ENCODE measurements at places on chromosomes 5 and 9.

GRCh38 chr5:160419458-160420330 lies 813 bp upstream of the SLU7 start:
- DNase-seq = no peak

DNA sequence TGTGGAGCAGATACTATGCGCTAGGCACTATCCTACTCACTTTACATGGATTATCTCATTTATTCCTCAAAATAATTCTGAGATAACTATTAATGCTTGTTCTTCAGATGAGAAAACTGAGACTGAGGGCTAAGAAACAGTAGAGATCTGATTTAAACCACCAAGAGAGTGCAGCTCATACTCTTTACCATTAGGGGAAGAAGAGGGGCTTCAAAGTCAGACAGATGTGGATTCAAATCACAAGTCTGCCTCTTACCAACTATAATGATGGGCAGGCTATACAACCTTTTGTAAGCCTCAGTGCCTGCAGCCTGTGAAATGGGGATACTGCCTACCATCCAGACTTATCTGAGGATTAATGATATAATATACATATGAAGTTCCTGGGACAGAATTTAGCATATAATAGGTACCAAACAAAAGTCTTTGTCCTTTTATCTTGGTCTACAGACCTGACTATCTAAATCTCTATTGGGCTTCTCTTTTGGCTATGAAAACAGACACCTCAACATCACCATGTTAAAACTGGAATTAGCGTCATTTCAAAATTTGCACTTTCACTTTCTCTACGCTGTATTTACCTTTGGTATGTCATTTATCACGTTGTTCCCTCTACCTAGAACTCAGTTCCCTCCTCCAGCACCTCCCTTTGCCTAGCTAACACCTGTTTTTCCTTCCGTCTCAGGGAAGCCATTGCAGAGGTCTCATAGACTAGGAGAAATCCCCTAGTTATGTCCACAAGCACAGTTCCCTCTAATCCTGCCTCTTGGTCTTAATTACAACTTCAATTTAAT lies 13.8 kb upstream of the TMEM267 start:
- no peak for DNase-seq

DNA sequence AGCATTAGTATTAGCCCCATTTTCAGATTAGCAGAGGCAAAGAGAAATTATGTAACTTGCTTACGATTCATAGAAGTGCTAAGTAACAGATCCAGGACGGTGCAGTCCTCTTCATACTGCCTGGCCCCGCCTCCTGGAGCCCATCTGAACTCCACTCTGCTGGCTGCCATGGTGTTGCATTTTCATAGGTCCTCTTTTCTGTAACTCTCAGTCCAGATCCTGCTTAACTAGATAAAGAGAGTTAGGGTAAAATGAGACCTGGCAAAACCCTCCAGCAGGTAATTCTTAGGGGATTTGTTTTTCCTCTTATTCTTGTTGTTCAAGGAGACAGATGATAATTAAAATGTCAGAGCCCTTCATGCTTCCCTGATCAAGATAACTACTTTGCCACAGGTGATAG lies 135.1 kb upstream of the EFNA5 start:
- peak; percentile 92 for DNase-seq

GRCh38 chr9:131393622-131394463 lies at the start of gene PRRC2B:
Gene PRRC2B (plus strand): TSS chr9:131394086. CDS start chr9:131430145, 36,059 bp downstream.
- DNase-seq = peak; percentile 90

GRCh38 chr5:102279711-102280110 lies 16.4 kb downstream of the SLCO4C1 start:
- DNase-seq = no peak

DNA sequence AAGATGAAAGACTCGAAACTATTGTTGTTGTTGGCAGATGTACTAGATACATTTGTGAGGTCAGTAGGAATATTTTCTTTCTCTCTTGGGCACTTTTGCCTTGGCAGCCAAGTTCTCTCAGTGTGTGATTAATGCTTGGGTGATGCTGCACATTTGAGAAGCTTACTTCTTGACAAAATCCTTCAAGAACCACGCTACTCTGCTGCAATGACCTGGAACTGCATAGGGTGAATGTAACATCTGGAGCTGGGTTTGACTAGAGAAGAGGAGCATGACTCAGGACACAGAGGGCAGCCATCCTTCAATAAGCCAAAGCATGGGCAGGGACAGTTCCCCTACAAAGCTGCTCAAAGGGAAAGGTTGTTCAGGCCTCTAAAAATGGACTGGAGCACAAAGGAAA lies 75.5 kb upstream of the PUM3 start:
- DNase-seq = no peak

GRCh38 chr5:132056610-132057497 lies 3.6 kb upstream of the IL3 start:
- DNase-seq = no peak

GRCh38 chr5:88685591-88686541 lies 197.1 kb downstream of the MEF2C start:
- DNase-seq = no peak

- no peak for DNase-seq
These were observed 46.9 kb downstream of the HACD4 start for GRCh38 chr9:20984506-20984905.

DNA sequence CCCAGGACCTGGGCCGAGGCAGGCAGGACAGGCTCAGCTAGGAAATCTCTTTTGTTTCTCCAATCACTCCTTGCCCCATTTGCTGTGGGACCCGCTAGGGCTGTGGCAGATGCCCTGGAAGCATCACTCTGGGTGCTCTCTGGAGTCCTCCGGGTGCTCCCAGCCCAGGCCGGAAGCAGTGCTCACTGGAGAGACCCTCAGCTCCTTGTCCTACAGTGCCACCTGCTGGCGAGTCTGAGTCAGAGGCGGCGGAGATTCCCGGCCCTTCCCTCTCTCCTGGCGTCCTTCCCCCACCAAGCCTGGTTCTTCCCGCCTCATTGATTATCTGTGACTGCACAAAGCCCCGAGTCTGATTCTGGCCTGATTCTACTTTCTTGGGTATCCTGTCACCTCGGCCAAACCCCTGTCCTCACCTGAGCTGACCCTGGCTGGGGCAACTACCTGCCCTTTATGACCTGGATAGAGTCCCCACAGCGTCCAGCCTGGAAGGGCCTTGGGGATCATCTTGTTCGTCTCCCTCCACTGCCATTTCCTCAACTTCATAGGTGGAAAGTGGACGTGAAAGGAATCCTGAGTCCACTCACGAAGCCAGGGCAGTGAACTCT lies 7.3 kb upstream of the BARHL1 start:
- peak; percentile 91 for DNase-seq

DNA sequence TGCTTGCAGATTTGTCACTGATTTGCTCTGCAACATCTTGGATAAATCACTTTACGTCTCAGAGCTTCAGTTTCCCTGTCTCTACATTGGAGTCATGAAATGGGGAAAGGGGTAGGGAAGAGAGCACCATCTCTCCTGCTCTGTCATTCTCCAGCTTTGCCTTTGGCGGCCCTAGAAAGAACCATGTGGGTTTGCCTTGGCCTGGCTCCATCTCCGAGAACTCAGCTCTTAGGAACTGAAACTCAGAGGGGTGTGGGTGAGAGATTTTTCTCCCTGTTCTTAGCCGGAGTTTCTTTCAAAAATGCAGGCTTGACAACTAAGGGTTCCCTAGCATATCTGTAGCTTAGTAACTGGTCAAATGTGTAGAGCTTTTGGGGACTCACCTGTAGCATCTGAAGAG lies 123.5 kb downstream of the SMARCA2 start:
- no peak for DNase-seq

GRCh38 chr5:59565551-59565950 lies 328.0 kb downstream of the PDE4D start:
- no peak for DNase-seq

- DNase-seq = no peak
These were observed 6.6 kb downstream of the C9orf153 start for GRCh38 chr9:86252870-86253269.

DNA sequence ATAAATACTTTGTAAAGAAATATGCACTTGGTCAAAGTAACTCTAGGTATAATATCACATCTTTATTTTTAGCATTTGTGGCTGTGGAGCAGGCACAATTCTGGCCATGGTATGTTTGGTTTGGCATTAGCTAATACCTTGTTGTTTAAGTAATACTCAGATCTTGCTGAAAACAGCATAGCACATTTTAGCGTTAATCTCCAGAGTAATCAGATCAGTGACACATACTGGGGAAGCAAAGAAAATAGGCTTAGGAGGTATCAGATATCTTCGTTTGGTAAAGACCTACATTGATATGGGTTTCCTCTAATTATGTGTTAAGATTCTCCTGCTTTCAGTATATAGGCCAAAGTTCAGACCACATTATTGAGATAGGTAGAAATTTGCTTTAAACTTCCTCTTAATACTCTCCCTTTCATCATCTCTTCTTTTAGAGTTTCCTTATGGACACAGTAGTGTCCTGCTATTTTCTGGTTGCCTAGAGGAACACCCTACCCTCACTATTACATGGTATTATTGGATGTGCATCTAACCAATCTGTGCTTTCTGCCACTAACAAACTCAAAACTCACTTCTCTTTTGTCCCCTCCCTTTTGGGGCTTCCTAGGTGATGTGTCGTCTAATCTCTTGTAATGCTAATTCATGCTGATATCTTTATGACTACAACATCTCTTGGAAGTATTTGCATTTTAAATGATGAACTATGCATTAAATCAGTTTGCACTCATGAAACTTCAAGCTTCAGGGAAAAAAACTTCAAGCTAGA lies 437.3 kb upstream of the ADAMTSL1 start:
- DNase-seq = no peak

DNA sequence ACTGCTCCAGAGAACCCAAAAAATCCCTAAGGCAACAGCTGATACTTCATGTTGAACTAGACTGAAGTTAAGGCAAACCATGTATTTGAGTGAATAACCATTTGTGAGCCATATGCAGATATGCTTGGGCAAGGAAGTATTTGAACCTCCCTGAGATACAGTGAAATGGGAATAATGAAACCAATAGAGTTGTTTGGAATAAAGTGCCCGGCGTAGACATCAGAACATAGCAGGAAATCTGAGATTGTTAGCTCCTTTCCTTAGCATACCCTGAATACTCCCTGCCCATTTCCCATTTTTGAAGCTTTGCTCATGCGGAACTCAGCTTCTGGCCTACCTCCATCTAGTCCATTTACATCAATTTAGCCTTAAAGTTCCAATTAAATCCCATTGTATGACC lies 611.9 kb downstream of the EFNA5 start:
- no peak for DNase-seq

- peak; percentile 6 for DNase-seq
These were observed 9.1 kb upstream of the RFK start for GRCh38 chr9:76403352-76403751.

DNA sequence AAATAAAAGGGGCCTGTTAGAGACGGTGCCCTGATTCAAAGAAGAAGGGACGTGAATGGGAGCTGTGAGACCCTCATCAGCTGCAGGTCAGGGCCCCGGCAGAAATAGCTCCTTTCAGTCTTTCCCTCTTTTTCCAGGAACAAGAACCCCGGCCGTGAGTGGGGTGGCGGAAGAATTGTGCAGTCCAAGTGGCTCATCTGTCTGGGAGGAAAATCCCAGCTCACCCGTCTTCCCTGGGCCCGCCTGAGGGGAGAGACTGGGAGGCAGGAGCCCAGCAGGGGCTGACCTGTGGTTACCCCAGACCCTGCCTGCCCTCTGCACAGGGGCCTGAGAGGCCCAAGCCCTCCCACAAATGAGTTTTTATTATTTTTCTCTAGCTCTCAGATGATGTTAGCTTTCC lies 24.8 kb upstream of the CSF1R start:
- DNase-seq = no peak

DNA sequence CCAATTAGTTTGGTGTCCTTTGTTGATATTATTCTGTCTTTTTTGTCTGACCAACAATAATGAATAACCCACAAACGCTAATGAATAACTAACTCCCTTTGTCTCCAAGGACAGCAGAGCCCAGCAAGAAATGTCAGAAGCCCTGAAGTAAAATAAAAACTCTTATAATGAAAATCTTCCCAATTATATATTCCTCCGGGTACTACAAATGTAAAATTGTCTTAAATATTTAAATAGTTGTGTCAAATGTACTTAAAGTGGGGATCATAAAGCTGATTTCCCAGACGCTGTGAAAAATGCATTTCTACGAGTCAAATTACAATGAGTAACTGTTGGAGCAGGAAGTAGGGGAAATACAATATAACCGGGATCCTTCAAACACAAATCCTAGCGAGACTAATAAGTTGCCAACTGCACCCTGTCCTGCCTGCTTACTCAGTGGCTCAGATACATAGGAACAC lies 22.3 kb downstream of the GLIS3 start:
- DNase-seq = no peak

GRCh38 chr5:135230251-135230925 lies 168.6 kb downstream of the MACROH2A1 start:
- no peak for DNase-seq

- DNase-seq = no peak
These were observed 18.3 kb upstream of the SPATA9 start for GRCh38 chr5:95701074-95701473.

DNA sequence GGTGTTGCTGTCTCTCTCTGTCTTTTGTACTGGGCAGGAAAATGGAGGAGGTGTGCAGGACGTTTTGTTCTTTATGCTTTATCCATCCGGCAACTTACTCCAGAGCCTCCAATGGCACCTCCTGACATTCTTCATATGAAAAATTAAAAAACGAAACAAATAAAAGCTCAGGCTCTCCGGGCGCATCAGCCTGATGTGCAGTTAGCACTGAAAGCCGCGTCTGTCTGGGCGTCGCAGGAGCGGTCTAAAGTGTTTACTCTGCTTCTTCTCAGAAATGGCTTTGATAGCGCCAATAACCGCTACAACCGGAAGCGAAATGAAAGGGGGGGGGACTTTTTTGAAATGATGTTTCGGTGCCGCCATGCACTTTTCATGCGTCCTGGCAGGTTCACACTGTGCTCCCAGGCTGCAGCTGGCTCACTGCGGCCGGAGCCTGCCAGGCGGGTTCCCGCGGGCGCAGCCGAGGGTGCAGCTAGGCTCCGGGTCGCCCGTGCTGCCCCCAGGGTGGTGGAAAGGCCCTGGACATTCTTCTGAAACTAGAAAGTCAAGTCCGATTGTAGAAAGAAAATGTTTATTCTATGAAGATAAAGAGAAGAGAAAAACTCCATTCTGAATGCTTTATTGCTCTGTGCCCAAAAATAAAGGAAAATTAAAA lies 407.7 kb upstream of the IRX1 start:
- peak; percentile 71 for DNase-seq

DNA sequence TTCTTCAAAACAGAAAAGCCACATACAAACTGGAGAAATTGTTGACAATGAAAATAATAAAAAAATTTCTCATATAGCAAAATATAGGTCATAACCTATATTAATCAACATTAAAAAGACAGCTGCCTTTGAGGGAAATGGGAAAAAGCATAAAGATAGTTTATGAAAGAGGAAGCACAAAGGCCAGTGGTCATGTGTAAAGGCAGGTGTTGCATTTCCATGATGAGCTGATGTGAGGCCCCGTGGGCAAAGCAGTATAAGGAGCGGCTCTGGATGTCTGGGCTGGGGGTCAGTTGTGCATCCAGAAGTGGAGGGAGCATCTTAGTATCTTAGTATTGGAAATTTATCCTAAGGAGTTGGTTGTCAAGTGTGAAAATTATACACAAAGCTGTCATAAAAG lies 18.3 kb downstream of the NDUFS6 start:
- DNase-seq = no peak

DNA sequence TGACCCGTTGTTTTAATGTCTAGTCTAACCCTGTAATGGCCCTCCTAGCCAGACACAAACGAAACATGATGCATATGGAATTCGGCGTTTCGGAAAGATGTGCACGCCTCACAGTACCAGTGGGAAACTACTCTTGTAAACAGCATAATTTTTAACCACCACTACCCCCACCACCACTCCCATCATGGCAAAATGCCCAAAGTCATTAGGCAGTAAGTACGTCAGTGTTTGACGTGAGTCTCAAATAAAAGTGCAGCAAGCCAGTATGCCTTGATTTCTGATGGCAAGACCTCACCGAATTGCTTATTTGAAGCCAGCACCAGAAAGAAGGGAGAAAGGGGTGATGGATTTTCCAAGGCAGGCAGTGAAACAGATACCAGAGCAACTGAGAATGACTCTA lies 71.4 kb downstream of the ADRB2 start:
- no peak for DNase-seq
